ENCODE measurements at places on chromosomes 16 and 17.

GRCh38 chr16:64857411-64857810, 264.5 kb downstream of the CDH11 start:
- DNase-seq = no peak

DNA sequence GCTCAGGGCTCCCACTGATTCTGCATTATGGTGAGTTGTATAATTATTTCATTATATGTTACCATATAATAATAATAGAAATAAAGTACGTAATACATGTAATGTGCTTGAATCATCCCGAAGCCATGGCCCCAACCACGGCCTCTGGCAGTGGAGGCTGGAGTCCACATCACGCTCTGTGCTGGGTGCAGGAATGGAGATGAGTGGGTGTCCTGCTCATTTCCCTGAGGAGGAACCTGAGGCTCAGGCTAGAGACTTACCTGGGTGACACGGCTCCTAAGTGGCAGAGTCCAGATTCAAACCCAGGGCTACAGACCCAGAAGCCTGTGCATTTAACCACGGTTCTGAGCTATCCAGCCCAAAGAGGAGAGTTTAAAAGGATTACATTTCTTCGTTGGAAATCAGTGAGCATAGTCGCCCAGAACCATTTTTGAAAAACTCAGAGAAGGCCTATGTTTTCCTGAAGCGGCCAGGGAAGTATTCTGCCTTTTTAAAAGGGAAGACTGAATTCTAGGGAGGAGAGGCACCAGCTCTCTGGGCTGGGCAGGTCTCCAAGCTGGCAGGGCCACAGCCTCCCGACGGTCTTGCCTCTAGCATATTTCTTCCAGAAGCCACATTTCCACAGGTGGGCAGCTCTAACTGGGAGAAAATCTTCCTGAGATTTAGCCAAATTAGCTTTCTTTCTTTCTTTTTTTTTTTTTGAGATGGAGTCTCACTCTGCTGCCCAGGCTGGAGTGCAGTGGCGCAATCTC, 6.7 kb downstream of the IL4R start:
- DNase-seq = no peak

- no peak for DNase-seq
These were observed 23.5 kb downstream of the DNASE1 start for GRCh38 chr16:3677994-3678393.

GRCh38 chr17:41586863-41587495, at the start of gene KRT14:
KRT14 (minus strand) TSS chr17:41586895; CDS start chr17:41586834, 61 bp downstream.
- DNase-seq = no peak

DNA sequence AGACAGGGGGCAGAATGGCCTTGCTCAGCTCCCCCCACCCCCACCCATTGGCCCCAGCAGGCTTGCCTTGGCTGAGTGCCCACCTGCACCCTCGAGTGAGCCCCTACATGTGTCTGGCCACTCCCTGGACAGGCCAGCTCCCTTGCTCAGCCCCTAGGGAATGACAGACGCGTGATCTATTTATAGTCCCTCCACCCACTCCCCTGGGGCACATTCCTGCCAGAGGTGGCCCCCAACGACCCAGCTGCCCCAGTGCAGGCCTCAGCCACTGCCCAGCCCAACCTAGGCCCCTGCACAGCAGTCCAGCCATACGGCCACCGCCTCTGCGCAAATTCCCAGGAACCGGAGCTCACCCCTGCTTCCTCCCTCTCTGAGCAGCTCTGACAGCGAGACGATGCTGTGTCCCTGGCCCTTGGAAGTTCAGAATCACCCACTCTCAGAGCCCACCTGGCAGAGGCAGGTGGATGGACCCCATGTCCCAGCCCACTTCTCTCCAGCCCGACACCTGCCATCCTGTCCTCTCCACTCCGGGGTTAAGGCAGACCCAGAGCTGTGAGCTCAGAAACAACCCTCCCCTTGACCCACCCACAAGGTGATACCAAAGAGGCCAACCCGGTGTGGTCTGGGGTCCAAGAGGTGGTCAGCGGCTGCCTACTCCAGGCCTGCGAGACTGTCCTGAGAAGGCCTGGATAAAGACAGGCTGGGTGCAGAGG, 11.5 kb upstream of the P2RX1 start:
- no peak for DNase-seq

DNA sequence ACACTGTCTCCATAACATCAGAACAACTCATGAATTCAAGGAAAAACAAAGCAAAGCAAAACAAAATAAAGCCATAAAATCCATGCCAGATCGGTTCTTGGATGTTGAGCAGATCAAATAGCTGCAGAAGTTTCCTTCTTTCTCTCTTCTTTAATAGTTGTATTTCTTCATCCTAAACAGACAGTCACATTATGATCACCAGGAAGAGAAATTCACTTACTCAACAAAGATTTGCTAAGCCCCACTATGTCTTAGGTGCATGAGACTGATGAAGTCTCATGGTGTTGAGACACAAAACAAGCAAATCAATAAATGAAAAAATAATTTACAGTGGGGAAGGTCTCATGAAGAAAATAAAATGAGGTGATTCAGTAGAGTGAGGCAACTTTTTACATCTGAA, 72.8 kb downstream of the WIPI1 start:
- DNase-seq = no peak

DNA sequence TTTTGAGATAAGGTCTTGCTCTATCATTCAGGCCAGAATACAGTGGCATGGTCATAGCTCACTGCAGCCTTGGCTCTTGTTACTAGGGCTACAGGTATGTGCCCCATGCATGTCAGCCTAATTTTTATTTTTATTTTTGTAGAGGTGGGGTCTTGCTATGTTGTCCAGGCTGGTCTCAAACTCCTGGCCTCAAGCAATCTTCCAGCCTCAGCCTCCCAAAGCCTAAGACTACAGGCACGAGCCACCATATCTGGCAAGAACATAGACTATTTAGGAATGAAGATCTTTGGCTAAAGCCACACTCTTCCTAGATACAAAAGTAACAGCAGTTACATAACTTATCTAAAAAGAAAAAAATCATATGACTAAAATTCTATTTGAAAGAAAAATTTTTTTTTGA, 15.6 kb upstream of the DDX19A start:
- no peak for DNase-seq

- no peak for DNase-seq
These were observed 17.0 kb upstream of the ITGAE start for GRCh38 chr17:3817851-3818605.

- DNase-seq = no peak
These were observed 510 bp upstream of the RAB40B start for GRCh38 chr17:82698974-82699442.

- DNase-seq = no peak
These were observed 9.1 kb upstream of the MED9 start for GRCh38 chr17:17467720-17468119.

DNA sequence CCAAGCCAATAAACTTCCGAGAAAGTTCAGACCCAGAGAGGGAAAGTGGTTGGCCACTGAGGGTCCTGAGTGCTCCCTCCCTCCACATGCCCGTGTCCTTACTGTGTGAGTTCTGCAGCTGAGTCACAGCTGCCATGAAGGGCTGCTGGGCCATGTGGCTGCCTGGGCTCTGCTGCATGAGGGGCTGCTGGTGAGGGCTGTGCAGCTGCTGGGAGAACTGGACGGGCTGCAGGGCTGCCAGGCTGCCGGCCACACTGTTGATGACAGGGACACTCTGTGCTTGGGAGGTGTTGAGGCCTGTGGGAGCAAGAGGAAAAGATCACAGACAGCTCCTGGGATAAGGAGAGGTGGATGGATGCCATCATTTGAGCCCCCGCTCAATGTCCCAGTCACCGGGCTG, 44.0 kb downstream of the HNF1B start:
- no peak for DNase-seq

- no peak for DNase-seq
These were observed 18.8 kb downstream of the MPP2 start for GRCh38 chr17:43888548-43888947.

GRCh38 chr17:33522623-33523022, 229.5 kb upstream of the ASIC2 start:
- DNase-seq = no peak

DNA sequence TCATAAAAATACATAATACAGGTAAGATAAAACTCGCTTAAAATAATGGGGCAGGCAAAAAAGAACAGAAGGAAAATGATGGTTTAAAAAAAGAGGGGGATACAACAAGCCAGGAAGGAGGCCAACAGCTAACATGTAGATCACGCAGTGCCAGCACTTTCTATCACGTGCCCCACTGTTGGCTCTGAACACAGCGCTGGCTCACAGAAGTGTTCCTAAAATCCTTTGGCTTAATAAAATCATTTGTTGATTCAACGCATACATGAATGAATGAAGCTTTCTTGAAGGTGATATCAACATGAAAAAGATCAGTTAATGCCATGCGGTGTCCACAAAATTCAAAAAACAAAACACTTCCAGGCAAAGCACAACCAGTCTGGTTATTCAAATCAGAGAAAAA, 8.5 kb downstream of the ITGAE start:
- no peak for DNase-seq

Measured in amniotic stem cell (primary cell).